ENCODE measurements at places on chromosomes 6 and 20.

DNA sequence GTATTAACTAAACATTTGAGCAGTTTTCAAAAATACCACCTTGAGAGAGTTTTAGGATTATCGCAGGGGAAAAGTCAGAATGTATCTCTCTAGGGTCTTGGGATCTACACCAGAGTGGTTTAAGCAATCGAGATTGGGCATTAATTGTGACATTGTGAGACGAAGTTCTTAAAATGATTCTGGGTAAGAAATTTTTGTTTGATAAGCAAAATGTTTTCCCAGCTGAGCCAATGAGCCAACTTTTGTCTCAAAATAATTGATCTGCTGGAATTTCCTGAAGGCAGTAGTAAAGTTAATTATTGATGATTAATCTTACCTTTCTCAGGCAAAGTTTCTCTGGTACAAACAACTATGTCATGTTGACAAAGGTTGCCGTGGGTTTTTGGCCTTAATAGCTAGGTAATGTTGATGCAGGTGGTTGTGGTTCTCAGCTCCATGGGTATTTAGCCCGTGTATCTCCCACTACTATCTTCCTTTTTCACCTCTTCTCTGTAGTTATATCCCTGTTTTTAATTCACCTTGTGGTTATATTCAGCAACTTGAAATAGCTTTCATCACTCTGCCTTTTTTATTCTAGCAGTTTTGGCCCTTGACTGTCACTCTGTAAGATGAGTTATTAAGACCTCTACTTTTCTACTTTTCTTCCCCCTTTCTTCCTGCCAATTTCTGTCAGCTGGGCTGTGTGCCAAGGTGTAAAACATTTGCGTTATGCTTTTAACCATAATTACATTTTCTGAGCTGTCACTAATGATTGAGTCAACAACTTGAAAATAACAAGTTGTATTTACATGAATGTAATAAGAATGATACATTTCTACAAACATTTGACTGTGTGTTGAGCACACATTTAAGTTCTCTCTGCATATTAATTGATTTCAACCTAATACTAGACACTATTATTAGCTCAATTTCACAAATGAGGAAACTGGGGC, 368.3 kb upstream of the BTBD3 start:
- no peak for DNase-seq

- DNase-seq: no peak
Observed at GRCh38 chr6:32941214-32941768, 463 bp upstream of the HLA-DMB start.

- DNase-seq: peak; percentile 98
Observed at GRCh38 chr6:20811109-20811761, 277.0 kb downstream of the CDKAL1 start.

DNA sequence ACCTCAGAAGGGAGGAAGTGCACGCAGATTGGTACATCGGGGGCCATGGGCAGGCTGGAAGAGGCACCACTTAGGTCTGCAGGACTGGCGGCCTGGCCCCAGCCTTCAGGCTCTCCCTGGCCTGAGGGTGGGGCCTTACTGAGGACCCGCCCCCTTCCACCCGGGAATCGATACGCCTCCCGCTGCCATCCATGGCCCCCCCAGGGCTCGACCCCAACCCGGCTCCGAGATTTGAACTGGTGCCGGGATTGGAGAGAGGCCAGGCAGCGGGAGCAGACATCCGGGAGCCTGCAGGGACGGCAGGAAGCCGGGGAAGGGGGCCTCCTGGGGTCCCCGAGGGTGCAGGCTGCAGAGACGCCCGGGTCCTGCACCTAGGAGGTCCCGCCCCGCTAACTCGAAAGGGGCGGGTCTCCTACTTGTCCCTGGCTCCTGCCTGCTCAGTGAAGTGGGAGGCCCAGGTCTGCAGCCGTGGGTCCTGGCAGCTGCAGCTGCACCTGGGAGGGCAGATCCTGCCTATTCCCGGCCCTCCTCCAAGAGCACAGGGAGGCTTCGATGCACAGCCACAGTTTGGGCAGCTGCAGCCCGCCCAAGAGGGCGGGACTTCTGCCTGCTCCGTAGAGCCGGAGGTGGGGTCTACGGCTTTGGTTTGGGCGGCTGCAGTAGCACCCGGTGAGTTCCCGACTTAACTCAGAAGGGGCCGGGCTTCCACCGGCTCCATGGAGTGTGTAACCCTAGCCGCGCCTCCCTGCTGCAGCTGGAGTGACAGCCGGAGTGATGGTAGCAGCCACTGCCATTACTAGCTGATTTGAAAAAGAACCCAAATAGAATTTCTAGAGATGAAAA, 35.2 kb upstream of the TBC1D22B start:
- peak; percentile 83 for DNase-seq

DNA sequence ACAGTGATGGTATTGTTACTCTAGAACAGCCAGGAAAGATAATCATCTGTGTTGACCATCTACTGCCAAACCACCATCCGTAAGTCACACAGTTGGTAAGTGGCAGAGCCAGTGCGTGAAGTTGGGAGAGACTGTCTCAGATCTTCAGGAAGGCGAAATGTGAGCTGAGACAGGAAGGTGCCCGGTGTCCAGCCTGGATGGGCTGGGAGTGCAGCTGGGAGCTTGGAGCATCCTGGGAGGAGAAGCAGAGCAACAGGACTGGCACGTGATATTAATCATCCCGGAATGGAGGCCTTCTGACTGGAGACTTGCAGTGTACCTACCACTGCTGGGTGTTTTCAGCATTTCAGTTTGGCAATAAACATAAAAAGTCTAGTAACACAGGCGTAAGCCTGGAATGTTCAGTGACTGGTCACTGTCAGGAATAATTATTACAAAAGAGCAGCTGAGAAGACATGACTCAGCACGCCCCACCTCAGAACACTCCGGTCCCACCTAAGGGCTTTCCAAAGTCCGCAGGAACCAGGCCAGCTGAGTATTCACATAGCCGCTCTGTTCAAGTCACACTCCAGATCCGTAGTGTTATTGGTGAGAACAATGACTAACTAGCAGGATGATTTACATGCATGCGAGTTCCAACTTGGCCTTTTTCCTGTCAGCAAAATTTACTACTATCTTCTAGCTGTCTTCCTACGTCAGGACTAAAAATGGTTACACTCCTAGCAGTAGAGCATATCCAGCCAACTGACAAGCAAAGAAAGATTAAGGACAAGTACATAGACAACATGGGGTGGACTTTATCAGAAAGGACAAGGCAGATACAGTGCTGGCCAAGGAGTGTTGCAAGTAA, 45.1 kb upstream of the PNRC1 start:
- DNase-seq: peak; percentile 78

DNA sequence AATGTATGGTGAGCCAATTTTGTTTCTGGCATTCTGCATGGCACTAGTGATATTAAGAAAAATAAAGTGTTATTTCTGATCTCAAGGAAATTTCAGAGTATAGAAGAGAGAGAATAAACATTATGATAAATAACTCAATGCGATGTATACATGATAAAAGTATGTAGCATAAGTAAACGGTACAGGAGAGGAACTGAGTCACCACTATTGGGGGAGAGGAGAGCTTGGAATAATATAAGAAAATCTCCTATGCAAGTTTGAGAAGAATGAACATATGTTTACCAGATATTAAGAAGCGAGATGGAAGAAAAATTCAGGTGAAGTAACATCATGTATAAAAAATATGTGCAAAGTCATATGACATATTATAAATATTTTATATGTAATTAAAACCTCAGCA, 1230.3 kb upstream of the CITED2 start:
- DNase-seq: peak; percentile 70

DNA sequence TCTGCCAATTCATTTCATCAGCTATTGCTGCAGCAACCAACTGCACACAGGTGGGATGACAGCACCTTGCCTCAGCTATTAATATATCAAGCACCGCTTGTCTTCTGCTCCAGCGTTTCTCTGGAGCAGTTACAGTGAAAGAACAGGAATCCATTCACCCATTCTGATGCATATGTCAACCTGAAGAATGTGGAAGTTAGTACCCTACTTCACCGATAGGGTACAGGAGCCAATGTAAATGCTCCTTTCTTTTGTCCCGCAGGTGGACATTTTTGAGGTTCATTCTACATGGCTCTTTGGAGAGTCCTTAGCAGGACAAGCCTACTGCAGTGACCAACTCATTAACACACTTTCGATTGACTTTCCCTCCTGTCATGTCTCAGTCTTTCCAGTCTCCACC, 139.9 kb upstream of the PRND start:
- no peak for DNase-seq

DNA sequence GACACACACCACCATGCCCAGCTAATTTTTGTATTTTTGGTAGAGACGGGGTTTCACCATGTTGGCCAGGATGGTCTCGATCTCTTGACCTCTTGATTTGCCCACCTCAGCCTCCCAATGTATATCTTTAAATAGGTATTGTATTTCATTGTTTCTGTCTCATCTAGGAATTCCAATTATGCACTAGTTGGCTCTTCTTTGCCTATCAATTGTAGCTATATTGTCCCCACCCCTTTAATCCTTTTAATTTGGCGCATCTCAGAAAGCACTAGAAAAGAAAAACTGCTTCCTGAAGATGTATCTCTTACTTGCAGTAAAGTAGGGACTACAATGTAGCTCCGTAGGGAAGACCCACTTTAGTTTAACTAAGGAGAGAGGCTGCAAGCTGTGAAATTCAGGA, 10.5 kb upstream of the MAVS start:
- DNase-seq: no peak

- DNase-seq: no peak
Observed at GRCh38 chr6:144697369-144697760, 412.2 kb downstream of the UTRN start.

GRCh38 chr6:154345811-154346210, 10.8 kb downstream of the IPCEF1 start:
- DNase-seq: no peak

DNA sequence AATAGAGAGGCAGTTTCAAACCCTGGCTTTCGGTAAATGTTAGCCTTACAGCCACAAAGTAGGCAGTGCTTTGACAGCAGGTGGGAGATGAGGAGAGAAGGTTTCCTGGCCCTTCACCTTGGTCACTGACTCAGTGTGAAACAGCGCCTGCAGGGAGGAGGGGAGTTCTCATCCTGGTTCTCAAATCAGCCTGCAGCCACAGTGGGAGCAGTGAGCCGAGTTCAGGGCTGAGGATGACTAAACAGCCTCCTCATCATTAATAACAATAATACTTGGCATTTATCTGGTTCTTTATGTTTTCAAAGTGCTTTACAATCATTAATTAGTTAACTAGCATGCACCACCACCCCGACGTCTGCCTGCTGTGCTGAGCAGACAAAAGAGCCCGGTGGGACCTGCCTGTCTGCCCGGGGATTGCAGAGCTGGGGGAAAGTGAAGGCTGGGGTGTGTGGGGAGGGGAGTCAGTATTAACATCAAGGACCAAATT, 59.6 kb downstream of the PRDM1 start:
- no peak for DNase-seq

GRCh38 chr6:43825187-43826115, 55.4 kb downstream of the VEGFA start:
- DNase-seq: no peak

DNA sequence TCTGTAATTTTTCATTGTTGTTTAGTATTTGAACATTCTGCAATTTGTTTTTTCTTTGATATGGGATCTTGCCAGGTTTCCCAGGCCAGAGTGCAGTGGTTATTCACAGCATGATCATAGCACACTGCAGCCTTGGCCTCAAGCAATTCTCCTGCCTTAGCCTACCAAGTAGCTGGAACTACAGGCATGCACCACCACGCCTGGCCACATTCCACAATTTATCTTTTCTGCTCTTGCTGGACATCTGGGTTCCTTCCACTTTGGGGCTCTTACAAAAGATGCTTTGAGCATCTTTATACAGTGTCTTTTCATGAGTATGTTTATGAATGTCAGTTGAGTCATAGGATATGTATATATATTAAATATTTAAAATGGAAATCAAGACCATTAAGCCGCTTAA, 42.0 kb downstream of the PGM3 start:
- peak; percentile 4 for DNase-seq

DNA sequence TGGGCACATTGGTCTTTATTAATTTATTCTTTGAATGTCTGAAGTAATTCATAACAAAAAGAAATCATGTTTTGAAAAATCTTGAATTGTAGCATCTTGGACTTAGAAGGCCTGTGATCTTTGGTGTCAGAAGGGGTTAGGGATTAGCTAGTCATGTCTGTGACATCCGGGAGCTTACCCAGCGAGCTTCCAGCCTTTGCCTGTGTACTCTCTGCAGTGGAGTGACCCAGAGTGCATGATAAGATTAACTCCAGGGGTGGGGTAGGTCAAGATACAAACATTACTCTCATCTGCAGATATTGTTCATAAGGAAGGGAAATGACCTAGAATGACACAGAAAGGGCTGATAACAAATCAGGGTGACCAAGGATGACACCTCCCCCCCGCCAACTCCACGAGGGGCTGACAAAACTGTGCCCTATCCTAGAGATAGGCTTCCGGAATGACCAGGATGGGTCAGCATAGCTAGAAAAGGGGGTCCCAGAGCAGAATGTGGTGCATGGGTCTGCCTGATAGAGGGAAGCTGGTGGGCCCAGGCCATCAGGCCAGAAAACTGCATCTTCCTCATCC, 56.6 kb upstream of the BLCAP start:
- no peak for DNase-seq

GRCh38 chr20:4730780-4731179, 9.1 kb downstream of the PRND start:
- no peak for DNase-seq

DNA sequence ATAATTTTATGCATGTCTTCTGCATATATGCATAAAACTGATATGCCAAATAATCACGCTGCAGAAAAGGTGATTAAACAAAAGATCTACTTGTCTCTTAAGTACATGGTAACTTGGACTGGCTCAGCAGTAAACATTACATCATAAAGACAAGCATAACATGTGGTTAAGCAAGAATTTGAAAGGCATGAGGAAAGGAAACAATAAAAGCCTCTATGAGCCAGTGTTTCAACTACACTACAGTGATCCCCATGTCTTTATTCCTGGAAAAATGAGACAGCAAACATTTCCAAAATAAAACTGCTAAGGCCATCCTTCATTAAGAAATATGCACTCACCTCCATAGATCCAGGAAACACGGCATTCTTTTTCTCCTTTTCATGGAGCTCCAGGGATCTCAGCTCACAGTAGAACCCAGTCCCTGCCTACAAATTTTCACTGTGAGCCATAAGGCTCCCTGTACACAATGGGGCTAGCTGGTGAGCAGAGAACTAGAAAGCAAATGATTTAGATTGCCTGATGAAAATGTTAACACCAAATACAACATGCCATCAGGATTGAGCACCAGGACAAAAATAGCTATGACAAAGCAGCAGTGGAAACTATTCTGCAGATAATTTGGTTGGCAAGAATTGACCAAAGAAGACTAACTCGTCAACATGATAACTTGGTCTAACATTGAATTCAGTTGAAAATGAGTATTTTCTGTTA, 156.1 kb downstream of the COL21A1 start:
- DNase-seq: peak; percentile 85

GRCh38 chr6:73542891-73543290, 22.1 kb upstream of the EEF1A1 start:
- DNase-seq: no peak

DNA sequence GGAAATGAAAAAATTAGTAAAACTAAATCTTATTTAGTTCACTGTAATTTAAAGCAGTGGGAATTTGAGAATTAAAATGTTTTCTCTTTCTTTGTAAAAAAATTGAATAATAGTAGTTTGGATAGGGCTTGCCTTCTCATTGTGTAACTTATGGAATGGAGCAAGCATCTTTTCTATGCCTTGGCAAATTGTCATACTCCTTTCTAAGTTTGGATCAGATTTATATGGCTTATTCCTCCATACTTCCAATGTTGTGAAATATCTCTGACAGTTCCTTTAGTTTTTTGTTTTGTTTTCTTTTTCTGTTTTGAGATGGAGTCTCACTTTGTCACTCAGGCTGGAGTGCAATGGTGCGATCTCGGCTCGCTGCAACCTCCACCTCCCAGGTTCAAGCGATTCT, 176.4 kb downstream of the SAMD5 start:
- DNase-seq: no peak

- peak; percentile 77 for DNase-seq
Observed at GRCh38 chr6:74879976-74880375, 325.9 kb downstream of the COL12A1 start.

Measured in fibroblast of skin of back (primary cell).